Head of caudate nucleus (tissue), 42 donors: ENCODE measurements at places on chromosomes 7 and 10.

- DNase-seq: no peak
Observed at GRCh38 chr7:128215739-128216138, 25.3 kb upstream of the LEP start.

DNA sequence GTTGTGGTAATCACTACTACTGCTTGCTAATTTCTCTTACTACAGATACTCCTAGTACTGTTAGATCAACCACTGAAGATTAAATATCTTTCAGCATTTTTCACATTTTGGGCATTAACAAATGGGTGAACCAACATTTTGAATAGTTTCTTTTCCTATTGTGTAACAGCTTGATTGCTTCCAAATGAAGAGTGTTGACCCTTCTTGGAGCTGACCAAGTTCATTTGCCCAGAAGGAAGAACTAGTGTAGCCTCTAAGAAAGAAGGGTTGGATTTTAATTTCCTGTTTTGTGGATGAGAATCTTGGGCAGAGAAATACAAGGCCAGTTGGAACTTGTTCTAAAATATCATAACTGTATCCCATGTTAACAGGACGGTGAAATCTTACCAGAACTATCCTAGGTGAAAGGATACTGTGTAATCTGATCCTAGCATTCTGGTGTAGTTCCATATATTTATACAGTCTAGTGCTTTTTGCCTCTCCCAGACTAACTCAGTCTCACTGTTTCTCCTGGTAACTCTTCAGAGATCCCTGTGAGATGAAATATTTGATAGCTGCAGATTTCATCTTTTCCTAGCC, 37.3 kb downstream of the SND1 start:
- no peak for DNase-seq

GRCh38 chr7:17038783-17039170, 157.0 kb upstream of the AGR3 start:
- DNase-seq: no peak

DNA sequence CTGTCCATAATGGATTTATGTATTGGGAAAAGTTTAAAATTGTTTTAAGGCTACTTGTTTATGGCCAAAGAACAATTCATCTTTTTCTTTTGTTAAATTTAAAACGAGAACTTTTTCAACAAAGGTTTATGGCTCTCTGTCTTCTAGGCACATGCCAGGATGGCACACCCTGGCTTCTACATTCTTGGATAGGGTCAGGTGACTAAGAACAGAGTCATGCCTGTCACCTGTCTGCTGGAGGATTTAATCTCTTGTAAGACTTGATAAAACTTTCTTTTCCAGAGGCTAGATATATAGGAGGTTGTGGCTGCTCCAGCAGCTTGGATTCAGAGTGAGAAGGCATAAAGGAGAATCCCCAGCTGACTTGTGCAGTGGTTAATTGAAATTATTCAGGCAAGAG, 915.4 kb downstream of the GATA3 start:
- DNase-seq: no peak

DNA sequence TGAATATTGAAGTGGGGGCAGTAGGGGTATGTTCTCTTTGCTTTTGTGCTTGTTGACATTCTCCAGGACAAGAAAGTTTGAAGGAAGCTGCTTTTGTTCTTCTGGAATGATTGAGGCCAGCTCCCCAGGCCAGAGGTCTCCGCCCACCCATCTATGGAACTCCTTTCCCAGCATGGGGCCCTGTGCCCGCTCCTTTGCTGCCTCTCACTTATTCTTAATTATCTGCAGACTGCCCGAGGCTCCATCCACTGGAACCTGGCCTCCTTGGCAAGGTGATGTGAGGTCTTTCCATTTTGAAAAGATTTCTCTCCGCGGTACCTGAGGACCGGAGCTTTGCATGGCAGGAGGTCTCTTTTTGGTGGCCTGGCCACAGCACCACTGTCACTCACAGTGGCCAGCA, 39.3 kb upstream of the MKI67 start:
- DNase-seq: no peak

DNA sequence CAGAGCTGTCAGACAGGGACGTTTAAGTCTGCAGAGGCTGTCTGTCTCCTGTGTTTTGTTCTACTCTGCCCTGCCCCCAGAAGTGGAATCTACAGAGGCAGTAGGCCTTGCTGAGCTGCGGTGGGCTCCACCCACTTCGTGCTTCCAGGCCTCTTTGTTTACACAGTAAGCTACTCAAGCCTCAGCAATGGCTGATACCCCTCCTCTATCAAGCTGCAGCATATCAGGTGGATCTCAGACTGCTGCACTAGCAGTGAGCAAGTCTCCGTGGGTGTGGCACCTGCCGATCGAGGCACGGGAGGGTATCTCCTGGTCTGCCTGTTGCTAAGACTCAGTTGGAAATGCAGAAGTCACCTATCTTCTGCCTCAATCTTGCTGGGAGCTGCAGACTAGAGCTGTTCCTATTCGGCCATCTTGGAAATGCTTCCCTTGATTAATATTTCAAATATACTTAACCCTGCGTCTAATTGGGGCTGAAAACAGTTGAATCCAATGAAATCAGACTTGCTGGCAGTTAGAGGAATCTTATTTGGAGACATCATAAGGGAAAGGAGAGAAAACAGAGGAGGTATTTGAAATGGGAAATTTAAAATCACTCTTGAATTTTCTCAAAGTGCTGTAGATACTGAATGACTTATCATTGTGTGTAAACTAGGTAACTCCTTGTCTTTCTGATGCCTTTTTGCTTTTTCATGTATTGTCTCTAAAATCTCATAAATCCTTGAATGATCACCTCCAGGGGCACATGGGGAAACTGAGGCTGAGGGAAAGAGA, 13.8 kb upstream of the CYP3A5 start:
- no peak for DNase-seq

DNA sequence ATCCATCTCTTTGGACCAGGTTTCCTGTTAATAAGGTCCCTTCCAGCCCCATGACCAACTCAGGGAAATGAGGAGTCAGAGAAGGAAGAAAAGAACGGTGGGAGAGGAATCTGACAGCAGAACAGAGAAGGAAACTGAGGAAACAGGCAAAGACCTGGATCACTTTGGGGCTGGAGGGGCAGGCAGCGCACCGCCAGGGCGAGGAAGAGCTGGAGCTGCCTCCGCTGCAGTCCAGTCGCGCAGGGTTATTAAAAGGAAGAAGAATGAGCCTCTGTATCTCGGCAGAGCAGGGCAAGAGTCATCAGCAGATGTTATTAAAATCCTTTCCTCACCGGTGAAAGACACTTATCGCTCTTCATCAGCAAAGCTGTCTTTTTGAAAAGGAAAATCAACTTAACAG, 37.7 kb upstream of the R3HCC1L start:
- no peak for DNase-seq

DNA sequence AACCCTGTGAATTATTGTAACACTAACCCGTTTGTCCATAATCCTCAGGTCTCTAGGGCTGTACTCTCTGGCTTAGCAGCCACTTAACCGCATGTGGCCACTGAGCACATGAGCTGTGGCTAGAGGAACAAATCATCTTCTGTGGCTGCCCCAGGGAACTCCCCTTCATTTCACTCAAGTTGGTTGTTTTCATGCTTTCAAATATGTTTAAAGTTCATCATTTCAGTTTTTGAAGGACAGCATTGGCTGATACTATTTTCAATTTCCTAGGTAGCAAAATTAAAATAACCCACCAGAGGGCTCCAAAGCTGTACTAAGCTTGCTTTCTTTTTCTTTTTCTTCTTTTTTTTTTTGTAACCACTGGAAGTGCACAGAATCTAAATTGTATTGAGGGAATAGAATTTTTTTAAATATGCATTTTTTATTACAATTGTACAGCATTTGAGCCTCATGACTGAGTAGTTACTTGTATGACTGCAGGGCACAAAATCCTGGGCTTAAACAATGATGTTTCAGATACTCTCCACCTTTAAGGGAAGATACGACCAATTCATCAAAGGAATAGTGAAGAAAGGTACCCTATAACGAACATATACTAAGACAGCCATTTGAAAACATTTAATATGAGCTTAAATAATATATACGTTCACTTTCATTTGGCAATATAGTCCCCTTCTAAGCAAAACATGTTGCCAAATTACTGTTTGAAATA, 38.6 kb downstream of the MRC1 start:
- DNase-seq: no peak

DNA sequence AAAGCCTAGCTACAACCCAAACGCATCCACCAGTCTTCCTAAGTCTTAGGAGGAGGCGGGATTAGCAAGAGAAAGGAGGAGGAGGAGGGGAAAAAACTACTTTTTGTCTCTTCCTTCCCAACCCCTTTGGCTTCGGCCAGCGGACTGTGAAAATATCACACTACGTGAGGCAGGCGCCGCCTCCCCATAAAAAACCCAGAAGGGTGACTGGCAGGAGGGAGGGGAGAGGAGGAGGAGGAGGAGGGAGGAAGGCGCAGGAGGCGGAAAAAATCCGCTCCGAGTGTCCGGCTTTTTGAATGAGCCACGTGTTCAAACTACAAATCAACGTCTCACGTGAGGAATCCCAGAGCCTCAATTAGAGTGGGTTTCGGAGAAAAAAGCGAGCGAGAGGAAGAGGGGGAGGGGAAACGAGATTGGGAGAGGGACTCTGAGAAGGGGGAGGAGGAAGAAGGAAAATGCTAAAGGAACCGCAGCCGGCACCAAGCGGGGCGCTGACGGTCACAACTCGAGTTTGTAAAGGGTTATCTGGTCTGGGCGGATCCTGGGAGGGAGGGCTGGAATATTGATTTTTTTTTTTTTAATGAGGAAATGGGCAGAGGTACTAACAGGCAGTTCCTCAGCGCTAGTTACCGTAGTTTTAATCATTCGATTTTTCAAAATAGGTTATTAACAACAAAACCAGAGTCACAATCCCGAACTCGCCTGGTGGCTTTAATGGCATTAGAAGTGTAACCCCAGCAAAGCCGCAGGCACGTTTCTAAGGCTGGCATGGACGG, at the start of gene IGF2BP3:
Gene IGF2BP3 (minus strand): TSS at position 162 of the 776 bp plus-strand sequence. CDS start 381 bp downstream, outside the sequence.
- no peak for DNase-seq

DNA sequence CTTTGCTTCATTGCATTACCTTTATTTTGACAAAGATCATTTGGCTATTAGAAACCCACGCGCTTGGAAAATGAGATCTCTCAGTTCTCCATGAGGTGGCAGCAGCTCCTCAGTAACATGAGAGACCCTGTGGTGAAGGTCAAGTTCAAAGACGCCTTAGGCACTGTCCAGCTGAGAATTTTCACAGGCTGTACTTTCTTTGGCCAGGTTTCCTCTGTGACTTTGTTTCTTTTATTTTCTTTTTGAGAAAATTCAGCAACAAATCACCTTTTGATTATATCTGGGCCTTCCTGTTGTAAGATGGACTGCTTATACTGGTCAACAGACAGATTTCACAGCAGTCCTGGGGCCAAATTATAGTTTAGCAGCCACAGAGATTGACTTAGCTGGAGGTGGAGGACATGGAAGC, 54.5 kb downstream of the RAB18 start:
- peak; percentile 40 for DNase-seq

DNA sequence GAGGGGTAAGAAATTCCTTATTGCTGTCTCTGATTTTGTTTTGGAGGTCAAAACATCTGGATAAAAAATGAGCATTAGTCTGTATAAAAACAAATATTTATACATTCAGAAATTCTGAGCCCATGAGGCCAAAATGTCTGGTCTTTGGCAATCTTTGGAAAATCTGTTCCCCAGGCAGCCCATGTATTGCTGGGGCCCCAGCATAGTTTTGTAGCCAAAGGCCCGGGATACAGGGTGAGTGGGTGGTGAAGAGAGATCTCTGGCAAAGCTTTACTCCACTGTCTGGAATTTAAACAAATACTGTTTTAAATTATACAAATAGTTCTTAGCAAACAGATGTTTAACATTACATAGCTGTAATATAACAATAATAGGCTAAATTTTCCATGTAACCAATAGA, 134.7 kb upstream of the GALNT17 start:
- no peak for DNase-seq

DNA sequence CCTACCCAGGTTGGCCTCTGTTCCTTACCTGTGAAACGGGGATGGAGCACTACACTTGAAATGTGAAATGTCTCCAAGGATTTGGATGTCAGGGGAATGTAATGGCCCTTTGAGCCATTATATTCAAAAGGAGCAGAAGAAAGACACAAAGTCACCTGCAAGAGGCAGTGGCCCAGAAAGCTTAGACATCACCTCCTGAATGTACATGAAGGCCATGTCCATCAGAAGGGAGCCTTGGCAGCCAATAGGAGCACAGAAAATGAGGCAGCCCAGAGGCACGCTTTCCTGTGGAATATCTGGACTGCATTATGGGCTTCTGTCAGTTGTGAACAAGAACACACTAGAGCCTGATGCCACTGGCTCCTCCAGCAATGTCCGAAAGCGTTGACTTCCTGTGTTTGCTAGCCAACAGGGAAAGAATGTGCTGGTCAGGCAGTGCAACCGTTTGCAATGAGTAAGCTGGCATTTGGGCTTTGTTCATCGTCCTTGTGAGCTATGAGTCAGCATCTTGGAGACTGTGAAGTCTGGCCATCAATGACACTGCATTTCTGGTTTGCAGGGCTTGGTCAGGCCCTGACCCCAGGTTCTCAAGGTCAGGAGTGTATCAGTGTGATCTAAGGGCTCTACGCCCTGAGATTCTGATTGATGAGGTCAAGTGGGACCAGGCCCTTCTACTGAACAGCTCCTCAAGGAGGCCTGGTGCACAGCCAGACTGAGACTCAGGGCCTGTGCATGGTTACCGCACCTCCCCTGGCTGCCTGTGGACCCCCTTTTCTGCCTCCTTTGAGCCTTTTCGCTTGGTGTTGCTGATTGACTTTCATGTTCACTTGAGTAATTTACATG, 222.4 kb downstream of the RPS24 start:
- DNase-seq: peak; percentile 75

DNA sequence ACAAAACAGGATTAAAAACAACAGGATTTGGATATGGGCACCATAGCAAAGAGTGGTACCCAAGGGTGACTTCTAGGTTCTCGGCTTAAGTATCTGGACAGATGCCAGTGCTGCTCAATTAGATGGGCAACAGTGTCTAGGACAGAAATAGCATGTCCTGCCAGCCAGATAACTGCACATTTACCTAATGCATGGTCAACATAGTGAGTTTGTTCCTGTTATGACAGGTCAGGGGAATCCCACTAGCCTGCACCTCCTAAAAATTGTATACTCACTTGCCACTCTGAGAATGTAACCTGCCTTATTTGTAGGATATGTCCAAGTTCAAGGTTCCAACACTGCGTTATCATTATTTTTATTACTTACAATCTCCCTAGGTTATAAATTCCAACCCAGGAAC, 471.7 kb downstream of the GRM8 start:
- DNase-seq: no peak

GRCh38 chr7:216360-217300, 24.3 kb downstream of the FAM20C start:
- no peak for DNase-seq

DNA sequence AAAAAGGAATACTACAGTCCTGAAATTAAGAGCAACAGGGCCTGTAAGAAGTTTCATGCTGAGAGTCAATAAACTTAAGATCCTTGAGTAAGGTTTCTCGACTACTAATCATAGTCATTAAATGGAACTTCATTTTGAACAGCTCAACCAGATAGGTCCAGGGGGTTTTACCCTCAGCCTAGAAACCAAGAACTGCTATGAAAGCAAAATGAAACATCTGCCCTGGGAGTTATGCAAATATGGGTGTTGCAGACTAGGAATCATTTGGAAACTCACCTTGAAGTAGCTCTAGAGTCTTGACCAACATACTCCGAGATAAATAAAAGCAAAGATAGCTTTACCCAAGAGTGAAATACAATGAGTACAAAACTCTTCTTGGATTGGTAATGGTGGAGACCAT, 128.0 kb downstream of the HGF start:
- DNase-seq: no peak

GRCh38 chr10:5789626-5790025, 23.6 kb downstream of the GDI2 start:
- DNase-seq: no peak
